ENCODE measurements at places on chromosomes 2 and 18. TPM values are rescaled to one million over a fixed set of nuclear protein-coding genes. Genes with fewer than 3 reads are reported as not detected.

- no peak for DNase-seq
Measured at GRCh38 chr2:22020091-22020742, 896.4 kb downstream of the TDRD15 start.

DNA sequence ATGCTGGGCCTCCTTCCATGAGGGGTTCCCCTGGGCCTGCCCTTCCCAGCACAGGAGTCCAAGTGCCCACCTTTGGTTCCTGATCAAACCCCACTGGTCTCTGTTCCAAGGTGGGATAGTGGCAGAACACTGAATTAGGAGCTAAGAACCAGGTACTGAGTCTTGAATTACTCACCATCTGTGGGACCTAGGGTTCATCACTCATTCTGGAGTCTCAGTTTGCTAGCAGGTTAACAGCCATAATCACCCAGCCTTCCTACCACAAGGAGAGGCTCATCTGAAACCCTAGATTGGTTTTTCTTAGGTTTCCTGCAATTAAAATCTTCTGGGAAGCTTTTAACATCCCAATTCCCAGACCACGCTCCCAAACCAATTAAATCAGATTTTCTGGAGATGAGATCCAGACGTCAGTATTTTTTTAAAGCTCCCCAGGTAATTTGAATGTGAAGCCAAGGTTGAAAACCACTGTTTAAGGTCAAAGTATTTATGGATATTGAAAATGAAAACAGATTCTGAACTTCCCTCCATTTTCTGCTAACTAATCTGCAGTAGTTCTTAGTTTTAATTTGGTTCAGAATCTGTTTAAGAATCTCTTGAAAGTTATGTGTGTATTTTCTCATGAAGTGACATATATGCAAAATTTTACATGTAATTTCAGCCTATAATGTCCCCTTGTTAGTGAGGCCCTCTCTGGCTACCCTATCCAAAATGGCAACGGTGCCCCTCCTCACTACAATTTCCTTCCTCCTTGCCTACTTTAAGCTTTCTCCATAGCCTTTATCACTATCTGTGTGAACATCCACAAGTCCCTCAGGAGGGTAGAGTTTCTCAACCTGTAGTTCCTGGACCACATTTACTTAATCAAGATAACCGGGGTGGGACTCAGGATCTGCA lies 166.5 kb upstream of the CXCR4 start:
- DNase-seq: no peak

DNA sequence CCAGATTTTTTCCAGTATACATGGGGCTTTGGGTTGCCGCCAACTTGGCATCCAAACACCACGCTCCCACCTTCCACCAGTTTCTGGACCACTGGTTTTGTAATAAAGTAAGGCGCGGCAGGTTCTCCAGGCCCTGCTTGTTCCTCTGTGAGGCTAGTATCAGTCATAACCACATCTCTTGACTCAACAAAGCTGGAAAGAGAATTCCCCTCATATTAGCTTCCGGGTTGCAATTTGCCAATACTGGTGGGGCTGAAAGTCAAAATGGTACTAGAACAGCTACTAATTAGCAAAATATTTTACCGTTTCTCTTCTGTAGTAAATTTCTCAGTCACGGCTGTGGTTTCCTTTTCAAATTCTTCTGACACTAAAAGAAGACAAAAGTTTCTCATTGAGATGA lies 25.0 kb downstream of the TTN start:
- no peak for DNase-seq

Gene IL1F10
- 20.6 TPM for total RNA-seq

GRCh38 chr2:98772536-98772935 lies 41.6 kb upstream of the MGAT4A start:
- DNase-seq: no peak

Measured in suprapubic skin (tissue), 4 donors.